ENCODE measurements at places on chromosomes 16 and 17.

- no peak for DNase-seq
Observed at GRCh38 chr16:86222965-86223551, 287.3 kb upstream of the FOXF1 start.

- no peak for DNase-seq
Observed at GRCh38 chr17:63927464-63928171, 4.5 kb downstream of the CD79B start.

GRCh38 chr17:77675816-77676215 is 282.7 kb upstream of the TNRC6C start:
- no peak for DNase-seq

- DNase-seq, result no peak
Observed at GRCh38 chr17:3985846-3986245, 21.6 kb upstream of the ATP2A3 start.

DNA sequence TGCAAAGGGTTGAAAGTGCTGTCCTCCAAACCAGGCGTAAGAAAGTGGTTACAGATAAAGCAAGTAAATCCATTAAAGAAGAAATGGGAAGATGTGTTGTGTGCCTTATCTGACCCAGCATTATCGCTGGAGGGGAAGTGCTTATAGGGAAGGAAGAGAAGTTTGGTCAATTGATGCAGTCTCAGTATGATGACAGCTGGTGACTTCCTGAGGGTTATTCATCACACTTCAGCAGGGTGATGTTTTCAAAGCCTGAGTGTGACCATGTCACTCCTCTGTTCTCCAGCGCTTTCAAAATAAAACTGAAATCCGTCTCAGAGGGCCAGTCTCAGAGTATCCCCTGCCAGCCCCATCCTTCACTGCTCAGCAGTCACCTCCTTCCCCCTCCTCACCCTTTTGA is 505.4 kb upstream of the RBFOX1 start:
- DNase-seq, result no peak

- DNase-seq, result no peak
Observed at GRCh38 chr16:25493136-25493811, 198.5 kb upstream of the HS3ST4 start.

GRCh38 chr16:85384833-85385462 is 228.2 kb upstream of the GSE1 start:
- no peak for DNase-seq

- DNase-seq, result no peak
Observed at GRCh38 chr16:28917095-28917494, 7.9 kb downstream of the RABEP2 start.

GRCh38 chr17:33085256-33085655 is 93.6 kb downstream of the SPACA3 start:
- no peak for DNase-seq

DNA sequence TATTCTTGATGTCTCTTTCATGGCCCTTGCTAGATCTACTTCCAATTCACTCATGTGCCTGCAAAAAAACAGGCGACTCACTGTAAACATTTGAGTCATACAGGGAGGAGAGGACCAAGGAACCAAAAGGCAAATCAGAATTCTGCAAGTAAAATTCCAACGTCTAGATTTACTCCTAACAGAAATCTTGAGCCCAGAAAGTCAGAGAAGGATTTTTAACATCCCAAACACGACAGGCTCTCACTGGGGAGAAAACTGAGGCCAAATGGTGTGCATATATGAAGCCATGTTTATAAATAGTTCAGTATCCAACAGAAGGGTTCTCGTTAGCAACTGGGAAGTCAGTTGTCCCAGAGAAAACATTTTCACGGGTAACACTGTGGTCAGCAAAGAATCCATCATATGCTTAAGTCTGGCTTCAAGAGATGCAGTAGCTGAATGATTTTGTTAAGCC is 40.1 kb downstream of the LITAF start:
- no peak for DNase-seq

GRCh38 chr17:63223212-63223911 is 222.7 kb downstream of the CYB561 start:
- DNase-seq, result no peak

- DNase-seq, result no peak
Observed at GRCh38 chr16:83733301-83733700, 74.5 kb upstream of the HSBP1 start.

DNA sequence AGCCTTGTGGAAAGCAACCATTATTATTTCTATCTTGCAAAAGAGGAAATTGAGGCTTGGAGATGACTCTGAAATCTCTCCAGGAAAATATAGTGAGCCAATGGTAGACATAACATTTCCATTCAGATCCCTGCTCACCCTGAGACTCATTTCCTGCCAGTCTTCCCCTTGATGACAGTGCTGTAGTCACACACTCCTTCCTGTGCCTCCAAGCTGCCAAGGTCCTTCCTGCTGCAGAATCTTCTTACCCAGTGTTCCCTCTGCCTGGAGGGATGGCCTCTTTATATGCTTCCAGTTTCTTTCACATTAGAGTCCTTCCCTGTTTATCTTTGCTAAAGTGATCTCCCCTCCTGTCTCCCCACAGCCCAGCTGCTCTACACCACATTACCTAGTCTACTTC is 648.1 kb downstream of the TOX3 start:
- DNase-seq, result no peak

Data from neural progenitor cell (in vitro differentiated cells).